Bone marrow (tissue), 2 donors: ENCODE measurements at places on chromosomes 4 and X.
A peak's percentile ranks its signal among the peaks of the same experiment; 100 is the strongest.

GRCh38 chr4:95546221-95546620 is 2.6 kb downstream of the UNC5C start:
- no peak for DNase-seq

- DNase-seq: no peak
These were observed 19.3 kb downstream of the PPP2R2C start for GRCh38 chr4:6452897-6453687.

DNA sequence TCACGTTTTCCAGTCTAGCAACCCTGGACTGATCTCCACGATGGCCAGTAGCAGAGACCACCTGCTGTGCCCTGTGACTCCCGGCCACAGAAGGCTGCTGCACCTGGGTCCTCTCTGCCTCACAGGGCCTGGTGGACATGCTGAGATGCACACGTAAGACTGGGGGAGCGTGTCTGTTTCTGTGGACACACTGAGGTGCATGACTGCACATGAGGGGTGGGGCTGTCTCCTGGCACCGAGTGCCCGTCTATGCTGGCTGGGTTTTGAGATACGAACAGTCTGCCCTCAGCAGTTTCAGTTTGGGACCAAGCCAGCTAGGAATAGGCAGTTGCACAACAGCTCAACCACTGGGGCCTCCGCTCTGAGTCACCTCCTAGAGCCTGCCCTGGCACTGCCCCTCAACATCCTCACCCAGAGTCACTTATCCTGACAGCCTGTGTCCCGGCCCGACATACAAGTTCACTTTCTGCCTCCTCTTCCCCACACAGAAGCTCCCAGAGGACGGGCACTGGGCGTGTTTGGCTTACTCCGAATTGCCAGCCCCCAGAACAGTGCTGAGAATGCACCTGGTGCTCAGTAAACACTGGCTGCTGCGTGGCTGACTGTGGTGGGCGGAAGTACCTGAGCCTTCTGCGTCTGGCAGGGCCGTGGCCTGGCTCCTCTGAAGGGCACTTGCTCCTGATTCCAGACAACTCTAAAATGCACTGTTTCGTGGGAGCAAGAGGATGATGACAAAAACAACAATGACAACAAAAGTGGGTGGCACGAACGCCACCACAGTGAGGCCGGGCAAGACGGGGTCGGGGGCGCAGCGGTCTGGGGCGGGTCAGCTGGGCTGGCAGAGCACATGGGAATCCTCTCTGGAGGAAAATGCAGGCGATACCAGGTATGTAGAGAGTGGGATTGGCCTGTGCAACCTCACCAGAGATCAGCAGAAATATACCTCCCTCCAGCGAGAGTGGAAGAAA is 30.9 kb downstream of the RNF212 start:
- peak; percentile 60 for DNase-seq

DNA sequence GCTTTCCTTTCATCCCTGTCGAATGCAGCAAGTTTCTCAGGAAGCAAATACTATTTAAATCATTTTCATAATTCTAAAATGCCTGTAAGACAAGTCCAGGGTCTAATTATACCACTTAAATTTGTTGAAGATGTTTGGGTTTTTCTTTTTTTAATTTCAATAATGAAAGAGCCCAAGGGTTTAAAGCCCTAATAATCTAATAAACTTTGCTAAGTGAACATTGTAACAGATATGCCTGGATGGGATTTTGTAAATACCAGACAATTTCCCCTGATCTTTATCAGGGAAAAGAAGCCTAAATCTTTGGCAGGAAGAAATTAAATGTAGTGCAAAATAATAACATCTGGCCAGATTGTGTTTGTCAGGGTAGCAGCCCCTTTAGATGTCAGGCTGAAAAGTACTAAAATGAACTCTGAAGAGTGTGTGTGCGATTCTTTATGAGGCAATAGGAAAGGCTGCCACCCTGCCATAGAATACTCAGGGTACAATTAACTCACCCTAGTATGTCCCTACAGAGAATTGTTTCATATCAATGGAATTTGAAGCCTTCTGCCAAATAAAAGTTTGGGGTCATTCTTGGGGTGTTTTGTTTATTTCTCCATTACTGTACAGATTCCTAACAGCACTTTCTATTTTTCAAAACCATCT is 45.6 kb downstream of the GPC3 start:
- no peak for DNase-seq

GRCh38 chr4:69823048-69823447 is 36.9 kb downstream of the SULT1E1 start:
- no peak for DNase-seq

DNA sequence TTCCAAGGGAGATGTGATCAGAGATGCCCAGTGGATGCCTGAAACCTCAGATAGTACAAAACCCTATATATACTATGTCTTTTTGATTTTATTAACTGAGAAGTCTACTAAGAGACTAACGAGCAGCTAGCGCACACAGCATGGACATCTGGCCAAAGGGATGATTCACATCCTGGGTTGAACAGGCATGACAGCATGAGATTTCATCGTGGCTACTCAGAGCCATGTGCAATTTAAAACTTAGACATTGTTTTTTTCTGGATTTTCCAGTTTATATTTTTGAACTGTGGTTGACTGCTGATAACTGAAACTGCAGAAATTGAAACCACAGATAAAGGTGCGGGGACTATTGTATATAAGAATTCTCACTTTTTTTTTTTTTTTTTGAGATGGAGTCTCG is 2252.9 kb upstream of the AGA start:
- DNase-seq: no peak

- DNase-seq: no peak
These were observed 127.3 kb upstream of the AMOT start for GRCh38 chrX:112967903-112968302.

DNA sequence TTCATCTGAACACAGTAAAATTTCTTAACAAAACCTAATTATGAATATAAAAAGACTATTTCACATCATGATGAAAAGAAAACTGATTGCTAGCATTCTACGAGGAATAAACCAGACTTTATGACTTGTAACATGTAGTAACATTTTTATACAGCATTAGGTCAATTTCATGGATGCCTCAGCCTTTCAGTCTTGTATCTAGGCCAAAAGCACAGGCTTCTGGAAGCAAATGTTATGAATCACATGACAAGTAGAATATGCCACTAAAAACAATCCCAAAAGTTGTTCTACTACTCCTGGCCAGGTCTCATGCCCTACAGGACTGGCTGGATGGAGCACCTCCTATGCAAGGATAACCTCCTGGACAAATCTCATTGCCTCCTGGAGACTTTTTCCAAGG is 101.2 kb downstream of the ARHGAP6 start:
- DNase-seq: no peak

DNA sequence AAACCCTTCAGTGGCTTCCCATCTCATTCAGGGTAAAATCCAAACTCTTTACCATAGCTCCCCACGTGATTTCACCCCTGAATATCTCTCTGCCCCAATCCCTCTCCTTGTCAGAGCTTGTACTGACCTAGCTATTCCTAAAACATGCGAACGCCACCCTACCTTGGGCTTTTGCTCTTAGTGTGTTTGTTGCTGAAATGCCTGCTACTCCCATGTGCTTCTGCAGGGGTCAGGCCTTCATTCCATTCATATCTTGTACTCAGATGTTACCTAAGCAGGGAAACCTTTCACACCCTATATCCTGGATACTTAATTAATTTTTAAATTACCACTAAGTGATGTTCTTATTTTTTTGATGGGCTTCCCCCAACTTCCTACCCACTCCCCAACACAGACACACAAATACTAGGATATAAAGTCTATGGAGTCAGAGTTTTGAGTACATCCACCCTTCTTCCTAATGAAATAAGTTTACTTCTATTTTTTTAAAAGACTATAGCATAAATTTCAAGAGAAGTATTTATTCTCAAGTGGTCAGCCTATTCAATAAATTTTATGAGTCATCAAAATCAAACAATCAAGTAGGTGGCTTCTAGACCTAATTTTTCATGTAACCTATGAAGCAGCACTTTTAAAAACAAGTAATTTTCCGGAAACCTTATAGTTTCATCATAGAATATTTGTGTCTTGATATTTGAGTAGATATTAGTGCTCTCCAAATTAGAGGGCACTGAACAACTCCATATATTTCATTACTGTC is 189.4 kb downstream of the RAPGEF2 start:
- DNase-seq: no peak

DNA sequence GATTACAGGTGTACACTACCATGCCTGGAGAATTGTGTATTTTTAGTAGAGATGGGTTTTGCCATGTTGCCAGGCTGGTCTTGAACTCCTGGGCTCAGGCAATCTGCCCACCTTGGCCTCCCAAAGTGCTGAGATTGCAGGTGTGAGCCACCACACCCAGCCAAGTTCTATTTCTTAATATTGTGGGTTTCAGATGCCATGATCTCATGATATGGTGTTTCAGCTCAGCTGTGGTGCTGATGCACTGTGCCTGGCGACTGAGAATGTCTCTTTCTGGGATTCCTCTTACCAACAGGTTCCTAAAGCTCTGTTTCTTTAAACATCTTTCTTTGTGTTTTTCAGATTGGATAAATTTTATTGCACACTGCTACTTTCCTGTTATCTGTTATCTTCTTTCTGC is 17.3 kb upstream of the NDUFC1 start:
- DNase-seq: no peak

- DNase-seq: no peak
These were observed 4.7 kb downstream of the CPLX1 start for GRCh38 chr4:821181-821591.

- DNase-seq: no peak
These were observed 69.5 kb downstream of the SHROOM2 start for GRCh38 chrX:9855561-9856283.

GRCh38 chrX:108019382-108019875 is 25.4 kb upstream of the VSIG1 start:
- no peak for DNase-seq

- no peak for DNase-seq
These were observed 44.1 kb upstream of the KDR start for GRCh38 chr4:55169352-55169961.

DNA sequence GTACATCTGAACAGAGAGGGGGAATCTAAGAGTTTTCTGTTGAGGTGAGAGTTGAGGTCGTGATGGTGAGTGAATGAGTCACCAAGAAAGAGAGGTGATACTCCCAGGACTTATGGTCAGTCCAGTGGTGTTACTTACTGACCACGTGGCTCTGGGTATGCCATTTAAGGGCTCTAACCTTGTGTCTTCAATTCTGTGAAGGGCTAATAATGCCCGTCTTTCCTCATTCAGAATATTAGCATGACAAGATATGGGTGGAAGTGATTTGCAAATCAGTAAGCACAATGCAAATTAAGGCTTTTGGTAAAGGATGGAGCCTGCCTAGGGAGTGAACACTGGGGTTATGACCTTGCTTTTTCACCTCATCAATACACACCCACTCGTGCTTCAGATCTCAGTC is 75.2 kb downstream of the COQ2 start:
- DNase-seq: no peak

GRCh38 chrX:149497626-149498025 is 7.5 kb downstream of the IDS start:
- no peak for DNase-seq

- no peak for DNase-seq
These were observed 8.8 kb downstream of the TBL1X start for GRCh38 chrX:9473708-9474107.

GRCh38 chr4:10455133-10455532 is 2.1 kb downstream of the ZNF518B start:
- DNase-seq: no peak

GRCh38 chrX:51158231-51158630 is 174.4 kb upstream of the NUDT10 start:
- no peak for DNase-seq

DNA sequence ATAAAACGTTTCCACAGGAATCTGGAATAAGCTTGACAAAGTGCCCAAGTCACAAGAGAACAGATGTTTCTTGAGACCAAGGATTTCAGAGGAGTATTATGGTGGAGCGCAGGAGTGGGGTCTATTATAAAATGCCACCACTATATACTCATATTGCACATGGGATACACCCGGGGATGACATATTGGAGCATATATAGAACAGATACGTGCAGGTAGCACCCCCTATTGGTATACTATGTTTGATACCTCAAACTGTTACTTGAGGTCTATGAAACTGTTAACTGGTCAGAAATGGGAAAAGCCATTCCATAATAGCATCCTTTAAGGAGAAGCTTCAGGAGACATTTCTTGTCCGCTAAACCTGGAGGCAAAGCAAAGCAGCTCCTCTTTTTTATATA is 86.0 kb downstream of the PCYT1B start:
- DNase-seq: no peak

DNA sequence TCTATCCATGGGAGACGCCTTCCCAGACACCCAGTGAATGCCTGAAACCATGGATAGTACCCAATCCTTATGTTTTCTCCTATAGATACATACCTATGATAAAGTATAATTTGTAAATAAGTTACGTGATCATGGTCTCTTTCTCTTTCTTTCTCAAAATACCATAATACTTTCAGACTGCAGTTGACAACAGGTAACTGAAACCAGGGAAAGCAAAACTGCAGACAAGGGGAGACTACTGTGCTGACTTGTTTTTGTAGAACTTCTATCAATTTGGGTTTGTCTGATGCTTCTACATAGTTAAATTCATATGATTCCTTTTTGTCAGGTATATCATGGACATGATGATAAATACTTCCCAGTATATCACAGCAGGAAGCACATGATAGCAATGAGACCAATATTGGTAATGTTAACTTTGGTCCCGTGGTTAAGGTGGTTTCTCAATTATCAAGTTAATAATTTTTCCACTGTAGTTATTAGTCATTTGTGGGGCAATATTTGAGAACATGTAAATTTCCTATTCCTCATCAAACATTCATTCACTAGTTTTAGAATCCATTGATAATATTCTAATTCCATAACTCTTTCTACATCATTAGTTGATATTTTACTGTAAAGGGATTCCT is 298.0 kb upstream of the TET2 start:
- no peak for DNase-seq

DNA sequence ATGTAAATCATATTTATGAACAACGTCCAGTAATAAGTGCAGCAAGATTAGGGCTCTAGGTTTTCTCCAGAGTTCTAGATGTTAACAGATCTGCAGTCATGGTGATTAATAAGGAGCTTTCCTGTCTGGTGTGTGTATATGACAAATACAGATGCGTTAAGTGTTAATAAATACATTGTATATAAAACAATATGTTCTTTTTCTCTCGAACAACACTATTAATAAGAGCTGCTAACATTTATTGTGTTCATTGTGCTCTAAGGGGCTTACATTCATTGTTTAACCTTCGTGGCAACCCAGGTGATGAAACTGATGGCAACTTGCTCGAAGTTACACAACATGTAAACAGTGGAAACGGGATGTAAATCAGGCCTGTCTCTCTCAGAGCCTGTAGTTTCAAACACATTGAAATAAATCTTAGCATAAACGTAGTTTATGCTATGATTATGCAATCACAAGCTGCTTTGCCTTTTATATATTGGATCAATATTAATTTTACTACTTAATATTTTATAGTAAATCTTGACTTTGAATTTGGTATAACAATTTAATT is 547 bp upstream of the CLGN start:
- DNase-seq: no peak
